CD4-positive, alpha-beta T cell treated with Interleukin-12 subunit alpha and Interleukin-12 subunit beta, for 1 hour (primary cell): ENCODE measurements at places on chromosomes 12 and 14.

DNA sequence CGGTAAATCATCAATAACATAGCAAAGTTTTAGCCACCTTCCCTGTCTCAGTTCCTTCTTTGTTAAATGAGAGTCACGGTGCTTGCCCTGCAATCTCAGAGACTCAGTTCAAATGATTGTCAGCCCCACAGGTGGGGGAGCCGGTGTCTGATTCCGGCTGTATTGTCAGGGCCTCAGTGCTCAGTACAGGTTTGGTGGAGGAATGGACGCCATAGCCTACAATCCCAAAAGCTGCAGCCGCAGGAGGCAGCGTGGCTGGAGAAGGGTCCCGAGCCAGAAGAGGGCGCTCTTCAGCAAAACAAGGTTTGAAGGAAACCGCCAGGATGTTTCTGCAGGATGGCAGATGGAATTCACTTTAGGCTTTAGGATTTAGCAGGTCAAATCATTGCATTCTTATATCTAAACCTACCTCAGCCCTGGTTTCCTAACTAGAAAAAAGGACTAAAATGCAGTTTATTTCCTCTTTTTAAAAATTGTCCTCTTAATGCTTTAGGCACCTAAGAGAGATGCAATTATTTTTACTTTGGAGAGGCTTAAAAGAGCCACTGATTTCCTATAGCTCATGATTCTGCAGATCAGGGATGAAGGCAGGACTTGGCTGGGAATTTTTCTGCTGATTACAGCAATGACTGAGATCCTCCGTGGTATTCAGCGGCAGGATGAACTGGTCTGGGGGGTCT, 29.2 kb downstream of the FOS start:
- DNase-seq = peak; percentile 69

DNA sequence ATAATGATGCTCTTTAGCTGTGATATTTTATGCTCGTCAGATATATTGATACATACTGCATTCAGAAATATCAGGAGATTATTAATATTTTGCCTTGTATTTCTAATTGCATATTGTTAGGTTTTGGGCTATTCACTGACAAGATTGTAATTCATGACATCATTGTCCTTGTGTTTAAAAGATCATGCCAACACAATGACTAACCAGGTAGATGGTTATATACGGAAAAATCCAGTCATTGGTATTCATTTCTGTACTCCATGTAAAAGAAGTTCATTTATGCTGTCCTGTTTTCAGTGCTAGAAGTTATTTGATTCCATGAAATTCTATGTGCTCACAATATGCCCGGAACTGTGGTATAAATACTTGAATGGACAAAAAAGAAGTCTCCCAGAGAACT, 107.5 kb downstream of the KITLG start:
- no peak for DNase-seq

GRCh38 chr12:65853489-65854157, 29.3 kb downstream of the HMGA2 start:
- DNase-seq = no peak

DNA sequence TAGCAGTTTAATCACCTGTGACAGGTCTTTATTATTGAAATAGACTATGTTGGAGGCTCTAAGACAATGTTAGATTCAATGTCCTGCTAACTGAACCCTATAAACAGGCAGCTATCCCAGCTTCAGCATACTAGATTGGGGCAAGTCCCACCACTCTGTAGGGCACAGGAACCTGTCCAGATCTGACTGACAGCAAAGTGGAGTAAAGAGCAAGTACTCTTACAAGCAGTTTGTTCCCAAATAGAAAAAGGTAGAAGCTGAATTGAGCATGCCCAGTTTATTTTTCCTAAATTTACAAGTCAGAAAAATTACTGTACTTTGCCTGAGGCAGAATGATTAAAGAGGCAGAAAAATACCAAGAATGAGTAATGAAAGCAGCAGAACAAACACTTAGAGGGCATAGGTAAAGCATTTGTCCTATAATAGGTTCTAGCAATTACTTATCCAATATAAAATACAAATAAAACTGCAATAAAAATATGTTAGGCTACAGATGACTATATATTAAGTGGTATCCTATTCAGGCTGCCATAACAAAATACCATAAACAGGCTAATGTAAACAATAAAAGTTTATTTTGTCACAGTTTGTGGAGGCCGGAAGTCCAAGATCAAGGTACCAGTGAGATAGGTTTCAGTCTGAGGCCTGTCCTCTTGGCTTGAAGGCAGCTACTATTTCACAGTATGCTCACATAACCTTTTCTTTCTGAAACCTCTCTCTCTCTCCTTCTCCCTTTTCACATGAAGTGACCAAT, 868.2 kb downstream of the C12orf50 start:
- no peak for DNase-seq

GRCh38 chr14:51368721-51369163, 128.7 kb downstream of the TMX1 start:
- DNase-seq = no peak

- no peak for DNase-seq
Observed at GRCh38 chr14:102394717-102395375, 32.1 kb downstream of the TECPR2 start.

DNA sequence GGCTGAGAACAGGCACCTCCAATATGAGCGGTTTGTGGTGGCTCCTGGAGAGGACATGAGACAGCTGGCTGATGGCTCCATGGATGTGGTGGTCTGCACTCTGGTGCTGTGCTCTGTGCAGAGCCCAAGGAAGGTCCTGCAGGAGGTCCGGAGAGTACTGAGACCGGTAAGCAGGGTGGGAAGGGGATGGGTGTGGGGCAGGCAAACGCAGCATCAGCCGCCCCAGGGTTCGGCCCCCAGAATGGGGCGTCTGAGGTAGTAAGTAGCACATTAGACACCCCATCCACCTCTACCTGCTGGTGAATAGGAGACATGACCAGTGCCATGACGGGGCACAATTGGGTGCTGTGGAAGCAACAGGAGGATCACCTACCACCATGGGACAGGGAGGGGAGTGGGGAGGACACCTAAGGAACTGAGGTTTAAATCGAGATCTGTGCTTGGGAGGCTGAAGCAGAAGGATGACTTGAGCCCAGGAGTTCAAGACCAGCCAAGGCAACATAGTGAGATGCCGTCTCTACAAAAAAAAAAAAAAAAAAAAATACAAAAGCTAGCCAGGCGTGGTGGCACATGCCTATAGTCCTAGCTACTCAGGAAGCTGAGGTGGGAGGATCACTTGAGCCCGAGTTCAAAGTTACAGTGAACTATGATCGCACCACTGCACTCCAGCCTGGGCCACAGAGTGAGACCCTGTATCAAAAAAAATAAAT, 25.5 kb downstream of the ITGA7 start:
- DNase-seq = no peak

GRCh38 chr12:30795410-30796312, 40.9 kb upstream of the CAPRIN2 start:
- DNase-seq = peak; percentile 30

GRCh38 chr12:28171356-28172060, 18.7 kb upstream of the CCDC91 start:
- DNase-seq = no peak

- peak; percentile 87 for DNase-seq
Observed at GRCh38 chr14:23057757-23058653, 685 bp upstream of the CDH24 start.
